Right lung (tissue), 10 donors: ENCODE measurements at places on chromosomes 11 and 22. TPM values are rescaled to one million over a fixed set of nuclear protein-coding genes. Genes with fewer than 3 reads are reported as not detected.

DNA sequence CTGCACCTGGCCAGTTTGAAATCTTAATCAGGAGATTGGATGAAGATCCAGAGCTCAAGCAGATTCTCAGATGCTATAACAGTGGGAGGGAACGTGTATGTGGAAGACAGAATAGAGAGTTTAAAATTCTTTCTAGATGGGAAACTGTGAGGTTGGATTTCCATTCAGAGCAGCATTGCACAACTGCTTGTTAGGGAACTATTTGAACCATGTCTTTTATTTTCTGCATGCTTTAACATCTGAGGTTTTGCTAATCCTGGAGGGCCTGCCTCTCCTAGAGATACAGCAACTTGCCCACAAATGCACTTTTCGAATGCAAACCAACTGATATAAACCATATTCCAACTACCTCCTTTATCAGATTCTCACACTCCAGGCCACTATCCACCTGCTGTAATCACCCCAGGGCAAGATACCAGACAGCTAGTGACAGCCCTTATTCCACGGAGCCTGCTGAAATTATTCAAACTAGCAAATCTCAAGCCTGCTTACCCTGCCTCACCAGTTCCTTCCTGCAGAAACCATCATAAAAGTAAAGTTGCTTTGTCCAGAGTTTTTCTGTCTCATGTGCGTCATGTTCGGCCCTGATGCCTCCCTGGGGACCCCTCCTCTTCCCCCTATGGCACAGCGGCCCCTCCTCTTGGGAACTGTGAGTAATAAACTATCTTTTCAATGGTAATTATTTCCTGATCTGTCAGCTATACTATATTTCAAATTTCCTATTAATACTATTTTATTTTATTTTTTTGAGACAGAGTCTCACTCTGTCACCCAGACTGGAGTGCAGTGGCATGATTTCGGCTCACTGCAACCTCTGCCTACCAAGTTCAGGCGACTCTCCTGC lies 18.4 kb upstream of the SEC14L4 start:
- no peak for DNase-seq

GRCh38 chr11:112605093-112605666 lies 344.5 kb upstream of the PLET1 start:
- DNase-seq = no peak

DNA sequence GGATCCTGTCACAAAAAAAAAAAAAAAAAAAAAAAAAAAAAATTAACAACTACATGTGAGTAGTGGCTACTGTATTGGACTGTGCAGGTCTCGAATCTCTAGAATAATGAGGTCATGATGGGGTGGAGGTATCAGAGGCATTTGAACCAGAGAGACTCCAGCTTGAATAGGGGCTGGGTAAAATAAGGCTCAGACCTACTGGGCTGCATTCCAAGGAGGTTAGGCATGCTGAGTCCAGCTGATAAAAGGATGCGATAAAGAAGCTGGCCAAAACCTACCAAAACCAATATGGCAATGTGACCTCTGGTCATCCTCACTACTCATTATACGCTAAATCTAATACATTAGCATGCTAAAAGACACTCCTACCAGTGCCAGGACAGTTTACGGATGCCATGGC lies 5.9 kb upstream of the PACSIN3 start:
- no peak for DNase-seq

DNA sequence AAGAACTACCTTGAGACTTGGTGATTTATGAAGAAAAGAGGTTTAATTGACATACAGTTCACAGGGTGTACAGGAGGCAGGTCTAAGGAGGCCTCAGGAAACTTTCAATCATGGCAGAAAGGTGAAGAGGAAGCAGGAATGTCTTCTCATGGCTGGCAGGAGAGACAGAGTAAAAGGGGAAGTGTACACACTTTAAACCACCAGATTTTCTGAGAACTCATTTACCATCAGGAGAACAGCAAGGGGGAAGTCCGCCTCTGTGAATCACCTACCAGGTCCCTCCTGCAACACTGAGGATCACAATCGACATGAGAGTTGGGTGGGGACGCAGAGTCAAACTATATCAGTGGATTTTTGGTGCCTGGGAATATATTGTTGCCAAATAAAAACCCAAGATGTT lies 40.3 kb upstream of the OR5D13 start:
- DNase-seq = no peak

DNA sequence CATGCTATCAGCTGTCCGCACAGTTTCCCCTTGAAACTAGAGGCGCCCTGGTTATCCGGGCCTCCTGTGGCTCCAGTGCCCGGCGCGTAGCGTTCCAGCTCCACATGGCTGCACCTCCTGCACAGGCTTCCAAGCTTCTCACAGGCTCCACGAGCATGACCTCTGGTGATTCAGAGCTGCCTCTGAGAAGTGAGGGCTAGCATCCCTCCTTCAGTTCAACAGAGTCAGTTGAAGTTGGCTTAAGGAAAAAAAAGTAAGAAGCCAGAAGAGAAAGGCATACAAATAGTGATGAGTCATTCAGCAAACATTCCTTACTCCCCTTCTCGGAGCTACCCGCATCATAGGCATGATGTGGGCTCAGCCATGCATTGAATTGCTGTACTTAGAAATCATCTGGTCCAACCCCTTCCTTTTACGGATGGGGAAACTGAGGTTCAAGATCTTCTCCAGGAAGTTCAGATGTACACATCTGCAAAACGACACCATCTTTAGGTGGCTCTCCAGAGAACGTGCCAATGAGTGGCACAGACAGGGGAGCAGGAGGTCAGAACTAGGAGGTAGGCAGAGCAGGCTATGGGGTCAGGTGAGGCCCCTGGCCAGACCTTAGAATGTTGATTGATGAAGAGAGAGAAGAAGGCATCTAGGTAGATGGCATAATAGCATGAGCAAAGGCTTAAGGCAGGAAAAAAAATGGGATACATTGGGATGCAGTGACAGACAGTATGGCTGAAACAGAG lies 216.3 kb upstream of the TBCEL start:
- no peak for DNase-seq

DNA sequence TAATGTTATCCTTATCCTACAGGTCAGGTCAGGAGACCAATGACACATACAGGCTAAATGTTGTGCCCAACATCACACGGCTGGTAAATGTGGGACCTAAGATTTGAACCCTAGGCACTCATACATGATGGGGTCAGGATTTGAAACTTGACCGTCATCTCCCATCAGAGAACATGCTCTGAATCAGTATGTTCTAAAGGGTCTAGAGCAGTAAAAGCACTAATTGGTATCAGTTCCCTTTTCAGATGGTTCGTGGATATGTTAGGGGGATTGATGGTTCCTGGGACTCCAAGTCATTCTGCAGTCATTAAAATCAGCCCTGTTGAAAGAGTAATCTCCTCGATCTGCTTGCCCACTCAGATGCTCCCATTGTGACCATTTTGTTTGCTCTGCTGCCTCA lies 65.5 kb downstream of the BMAL1 start:
- no peak for DNase-seq

DNA sequence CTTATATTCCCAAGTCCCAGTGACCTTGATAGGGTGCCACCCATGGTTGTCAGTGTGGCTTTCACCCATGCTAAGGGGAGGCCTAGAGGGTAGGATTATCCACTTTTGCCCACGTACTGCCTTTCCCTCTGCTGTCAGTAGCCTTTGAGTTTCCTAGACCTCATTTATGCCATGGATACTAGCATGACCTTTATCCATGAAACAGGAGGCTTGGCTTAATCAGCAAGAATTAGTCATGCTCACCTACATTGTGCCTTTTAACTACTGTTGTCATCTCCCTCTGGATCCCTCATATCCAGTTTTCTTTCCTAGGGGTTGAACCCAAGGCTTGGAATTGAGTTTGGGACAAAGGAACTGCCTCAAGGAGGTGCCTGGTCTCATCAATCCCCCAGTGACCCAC lies 716.7 kb downstream of the NTM start:
- DNase-seq = no peak

IGSF22 gene
- polyA plus RNA-seq = 1.5 TPM

DNA sequence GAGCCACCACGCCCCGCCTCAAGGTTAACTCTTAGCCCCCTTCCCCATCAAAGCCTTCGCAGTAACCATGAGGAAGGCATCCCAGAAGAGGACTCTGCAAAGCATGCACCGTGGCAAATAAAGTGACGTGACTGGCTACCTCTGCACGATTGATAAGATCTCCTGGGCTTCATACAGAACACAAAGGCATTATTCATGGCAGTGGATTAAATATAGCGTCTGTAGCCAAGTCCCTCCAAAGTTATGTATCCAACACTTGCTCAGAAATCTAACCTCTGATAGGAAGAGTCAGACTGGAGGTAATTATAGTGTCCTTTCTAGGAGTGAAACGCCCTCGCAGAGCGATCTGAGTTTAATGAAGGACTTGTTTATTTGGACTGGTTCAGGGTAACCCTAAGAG lies 22.4 kb downstream of the CPT1A start:
- no peak for DNase-seq

MTCH2 gene
- 62.9 TPM for polyA plus RNA-seq

GRCh38 chr11:69327741-69328191 lies 33.8 kb downstream of the MYEOV start:
- DNase-seq = no peak

C1QTNF4 gene
- 3.1 TPM for polyA plus RNA-seq

DNA sequence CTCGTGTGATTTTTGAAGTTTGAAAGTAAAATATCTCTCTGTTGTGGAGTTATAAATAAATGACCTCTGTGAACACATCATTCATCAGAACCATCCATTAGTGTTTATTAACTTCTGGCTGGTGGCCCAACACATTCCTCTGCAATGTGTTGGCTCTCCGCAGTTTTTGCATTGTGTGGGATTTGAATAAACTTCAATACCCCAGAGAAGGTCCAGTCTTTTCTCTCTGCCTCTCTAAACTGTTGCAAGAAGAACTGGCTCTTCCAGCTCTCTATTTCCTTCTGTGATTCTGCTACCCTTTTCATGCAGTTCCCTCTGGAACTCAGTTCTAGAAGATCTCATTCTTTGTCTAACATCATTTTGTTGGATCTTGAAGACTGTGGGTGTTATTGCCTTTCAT lies 125.0 kb upstream of the ARHGAP42 start:
- DNase-seq = no peak

ENDOD1 gene
- polyA plus RNA-seq = 28.5 TPM

- DNase-seq = no peak
Observed at GRCh38 chr11:45756384-45757010, 48.5 kb upstream of the SLC35C1 start.
